ENCODE measurements at places on chromosomes 11 and 22.

DNA sequence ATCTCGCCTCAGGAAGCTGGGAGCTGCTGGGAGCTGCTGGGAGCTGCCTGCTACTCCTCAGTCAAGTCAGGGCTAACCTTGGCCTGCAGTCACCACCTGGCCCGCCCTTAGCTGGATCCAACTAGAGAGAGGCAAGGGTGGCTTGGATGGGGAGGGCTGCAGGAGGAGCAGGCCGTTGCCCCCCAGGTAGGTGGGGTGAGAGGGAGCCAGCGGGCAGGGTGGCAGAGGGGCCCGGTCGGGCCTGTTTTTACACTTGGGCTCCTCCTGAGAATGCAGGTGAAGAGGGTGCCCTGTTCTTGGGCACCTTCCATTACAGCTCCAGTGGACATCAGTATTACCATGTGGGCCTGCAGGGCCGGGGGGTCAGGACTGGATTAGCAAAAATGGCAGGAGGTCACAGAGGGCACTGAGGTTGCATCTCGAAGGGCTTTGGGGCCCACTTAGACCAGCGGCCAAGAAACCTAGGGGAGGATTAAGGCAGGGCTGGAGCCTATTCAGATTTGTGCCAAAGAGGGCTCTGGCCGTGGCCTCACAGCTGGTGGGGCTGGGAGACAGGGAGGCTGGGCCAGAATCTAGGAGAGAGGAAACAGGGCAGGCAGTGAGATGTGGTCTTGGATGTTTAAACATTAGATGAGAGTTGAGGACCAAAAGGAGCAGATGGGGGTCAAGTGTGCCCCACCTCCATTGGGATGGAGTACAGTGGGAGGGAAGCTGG is 60.8 kb upstream of the TTLL12 start:
- DNase-seq: no peak

DNA sequence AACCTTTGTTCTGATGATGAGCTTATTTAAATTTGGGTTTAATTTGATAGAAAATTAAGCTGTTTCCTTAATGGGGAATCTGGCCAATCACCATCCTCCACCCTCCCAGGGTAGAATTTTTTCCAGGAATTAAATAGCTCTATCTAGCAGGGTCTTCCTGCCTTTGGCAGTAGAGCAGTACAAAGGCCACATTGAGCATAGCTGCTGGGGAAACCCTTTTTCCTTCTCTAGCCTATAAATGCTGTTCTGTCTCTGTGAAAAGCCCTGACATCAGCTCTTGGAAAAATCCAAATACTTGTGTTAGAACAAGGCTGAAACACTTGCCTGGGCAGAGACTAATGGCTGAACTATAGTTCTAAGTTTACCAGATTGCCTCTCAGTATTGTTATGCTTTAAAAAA is 55.1 kb downstream of the ARHGEF12 start:
- DNase-seq: no peak

GRCh38 chr11:110526323-110526722 is 96.6 kb downstream of the FDX1 start:
- no peak for DNase-seq

DNA sequence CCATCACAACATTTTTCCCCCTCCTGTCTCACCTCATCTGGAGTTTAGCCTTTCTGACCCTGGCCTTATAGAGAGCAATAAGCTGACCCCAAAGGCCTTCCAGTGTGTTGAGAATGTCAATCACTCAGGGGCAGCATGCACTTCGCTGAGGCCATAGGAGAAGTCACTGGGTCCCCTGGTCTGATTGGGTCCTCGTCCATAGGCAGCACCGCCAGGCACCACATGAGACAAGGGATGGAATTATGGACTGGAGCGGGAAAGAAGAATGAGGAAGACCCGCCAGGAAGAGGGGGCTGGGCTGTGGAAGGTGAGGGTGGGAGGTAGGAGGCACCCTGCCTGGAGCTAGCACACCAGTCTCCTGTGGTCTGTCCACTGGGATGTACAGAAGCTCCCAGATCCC is 72.9 kb downstream of the DSCAML1 start:
- DNase-seq: no peak

DNA sequence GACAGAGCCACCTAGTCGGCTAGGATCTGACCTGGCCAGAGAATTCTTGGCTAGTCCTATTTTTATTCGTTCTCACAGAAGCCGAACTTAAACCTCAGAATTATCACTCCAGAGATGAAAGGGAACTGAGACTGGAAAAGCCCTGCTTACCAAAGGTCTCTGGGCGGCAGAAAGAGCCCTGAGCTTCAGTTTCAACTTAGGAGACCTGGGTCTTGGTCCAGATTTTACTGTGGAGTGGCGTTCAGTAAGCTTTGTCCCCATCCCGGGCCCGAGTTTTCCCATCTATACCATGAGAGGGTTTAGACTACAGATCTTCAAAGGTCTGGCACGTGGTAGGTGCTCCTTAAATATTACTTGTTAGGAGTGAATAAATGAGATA is 516 bp downstream of the NEU3 start:
- peak; percentile 5 for DNase-seq

- no peak for DNase-seq
Observed at GRCh38 chr11:75430714-75431532, 2.1 kb downstream of the KLHL35 start.

GRCh38 chr22:23067023-23067650 is 3.2 kb upstream of the GNAZ start:
- DNase-seq: no peak

- no peak for DNase-seq
Observed at GRCh38 chr11:43521471-43521870, 159.1 kb upstream of the HSD17B12 start.

DNA sequence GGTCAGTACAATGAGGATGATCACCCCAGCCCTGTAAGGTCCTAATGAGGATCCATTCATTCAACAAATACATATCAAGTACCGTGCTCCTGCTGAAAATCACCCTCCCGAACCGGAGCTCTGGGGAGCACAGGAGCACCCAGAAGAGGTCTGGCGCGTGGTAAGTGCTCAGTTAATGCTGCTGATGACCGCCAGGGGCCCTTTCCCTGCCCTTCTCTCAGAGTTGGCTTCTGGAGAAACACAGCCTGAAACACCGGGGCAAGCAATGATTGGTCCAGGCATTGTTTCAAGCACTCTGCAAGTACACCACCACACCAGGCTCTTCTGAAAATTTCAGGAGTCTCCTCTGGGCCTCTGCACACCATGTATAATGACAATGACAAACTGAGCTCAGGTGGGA is 3.8 kb upstream of the CCDC86 start:
- DNase-seq: no peak

- DNase-seq: no peak
Observed at GRCh38 chr11:102577723-102578122, 47.2 kb upstream of the MMP7 start.

DNA sequence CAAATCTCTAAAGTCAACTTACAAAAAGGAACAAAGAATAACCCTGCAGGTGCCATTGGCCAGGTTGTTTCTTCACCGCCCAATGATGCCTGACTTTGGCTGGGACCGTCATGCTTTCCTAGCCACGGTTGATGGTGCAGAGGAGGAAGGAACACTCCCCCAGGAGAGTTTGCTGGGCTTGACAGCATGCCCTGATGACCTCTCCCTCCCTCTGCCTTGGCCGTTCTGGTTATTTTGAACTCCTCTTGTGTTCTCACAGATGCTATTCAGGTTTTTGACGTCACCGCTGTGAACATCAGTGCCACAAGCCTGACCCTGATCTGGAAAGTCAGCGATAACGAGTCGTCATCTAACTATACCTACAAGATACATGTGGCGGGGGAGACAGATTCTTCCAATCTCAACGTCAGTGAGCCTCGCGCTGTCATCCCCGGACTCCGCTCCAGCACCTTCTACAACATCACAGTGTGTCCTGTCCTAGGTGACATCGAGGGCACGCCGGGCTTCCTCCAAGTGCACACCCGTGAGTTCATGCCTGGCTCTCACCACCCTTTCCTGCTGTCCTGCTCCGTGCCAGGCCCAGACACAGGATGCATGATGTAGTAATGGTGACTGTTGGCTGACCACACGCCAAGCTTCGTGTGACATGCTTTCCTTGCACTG is 89.0 kb upstream of the OR4B1 start:
- DNase-seq: no peak

DNA sequence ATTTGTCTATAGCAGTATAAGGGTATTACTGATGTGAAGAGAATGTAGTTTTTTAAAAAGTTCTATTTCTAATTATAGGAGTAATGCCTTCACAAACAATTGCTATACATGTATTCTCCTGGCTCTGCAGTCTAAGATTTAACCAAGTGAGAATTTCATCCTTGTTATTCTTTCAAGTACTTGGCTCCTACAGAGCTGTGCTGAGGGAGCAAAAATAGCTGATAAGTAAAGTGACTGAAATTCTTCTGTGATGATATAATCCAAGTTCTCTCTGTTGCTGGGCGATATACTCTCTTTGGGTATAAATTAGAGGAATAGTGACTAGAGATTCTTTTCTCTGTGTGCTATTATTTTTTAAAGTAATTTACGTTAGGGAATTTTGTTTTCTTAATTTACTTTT is 68.0 kb downstream of the PGR start:
- no peak for DNase-seq

DNA sequence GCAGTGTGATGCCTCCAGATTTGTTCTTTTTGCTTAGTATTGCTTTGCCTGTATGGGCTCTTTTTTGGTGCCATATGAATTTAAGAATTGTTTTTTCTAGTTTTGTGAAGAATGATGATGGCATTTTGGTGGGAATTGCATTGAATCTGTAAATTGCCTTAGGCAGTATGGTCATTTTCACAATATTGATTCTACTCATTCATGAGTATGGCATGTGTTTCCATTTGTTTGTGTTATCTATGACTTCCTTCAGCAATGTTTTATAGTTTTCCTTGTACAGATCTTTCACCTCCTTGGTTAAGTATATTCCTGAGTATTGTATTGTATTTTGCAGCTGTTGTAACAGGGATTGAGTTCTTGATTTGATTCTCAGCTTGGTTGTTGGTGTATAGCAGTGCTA is 18.3 kb upstream of the ZBED5 start:
- no peak for DNase-seq

DNA sequence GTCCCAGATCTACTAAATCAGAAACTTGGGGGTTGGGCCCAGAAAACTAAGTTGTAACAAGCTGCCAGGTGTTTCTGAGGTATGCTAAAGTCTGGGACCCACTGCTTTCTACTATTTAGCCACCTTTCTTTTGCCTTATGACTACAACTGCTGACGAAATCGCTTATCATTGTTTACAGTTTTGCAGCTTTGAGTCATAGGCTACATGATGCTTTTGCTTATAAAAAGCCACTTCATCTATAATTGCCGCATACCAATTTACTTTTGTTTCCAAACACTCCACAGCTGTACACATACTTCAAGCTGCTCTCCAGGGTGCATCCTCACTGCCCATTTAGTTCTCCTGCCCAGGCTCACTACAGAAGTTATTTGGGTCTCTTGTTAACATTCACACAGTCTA is 144.7 kb downstream of the ENTHD1 start:
- DNase-seq: no peak

GRCh38 chr11:12540075-12540680 is 134.0 kb upstream of the TEAD1 start:
- no peak for DNase-seq

DNA sequence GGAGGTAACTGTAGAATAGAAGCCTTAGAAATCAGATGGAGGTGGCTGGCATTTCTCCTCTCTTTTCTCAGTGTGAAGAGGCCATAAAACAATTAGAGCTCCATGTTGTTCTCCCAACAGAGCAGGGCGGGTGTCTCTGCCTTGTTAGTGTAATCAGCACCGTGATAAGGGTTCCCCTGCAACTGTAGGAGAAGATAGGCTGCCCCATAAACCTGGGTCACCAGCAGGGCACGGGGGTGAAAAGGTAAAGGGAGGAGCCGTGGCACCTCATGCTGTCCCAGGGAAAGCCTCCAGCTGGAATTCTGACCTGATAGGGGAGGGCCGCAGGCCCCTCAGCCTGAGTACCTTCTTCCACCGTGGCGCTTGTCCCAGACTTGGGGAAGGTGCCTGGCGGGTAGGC is 68.7 kb downstream of the ISX start:
- DNase-seq: no peak

GRCh38 chr22:24455751-24456426 is 28.5 kb downstream of the ADORA2A start:
- no peak for DNase-seq

GRCh38 chr11:61959114-61959513 is 8.3 kb downstream of the FTH1 start:
- DNase-seq: no peak

- no peak for DNase-seq
Observed at GRCh38 chr11:81359476-81359875, 1374.2 kb downstream of the FAM181B start.

DNA sequence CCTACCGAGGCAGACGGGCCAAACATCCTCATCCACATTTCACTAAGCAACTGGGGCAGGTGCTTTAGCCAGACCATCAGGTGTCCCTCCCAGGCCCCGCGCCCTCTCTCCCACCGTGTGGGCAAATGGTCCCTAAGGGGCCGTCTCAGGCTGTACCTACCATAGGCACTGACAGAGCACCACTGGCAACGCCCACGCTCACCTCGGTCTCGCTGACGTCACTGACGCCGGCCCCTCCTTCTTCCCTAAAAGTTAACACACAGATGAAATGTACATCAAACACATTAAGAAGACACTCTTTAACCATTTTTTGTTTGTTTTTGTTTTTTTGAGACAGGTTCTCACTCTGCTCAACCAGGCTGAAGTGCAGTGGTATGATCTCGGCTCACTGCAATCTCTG is 9.4 kb downstream of the TTLL1 start:
- DNase-seq: no peak

GRCh38 chr11:9821008-9821752 is 157.3 kb downstream of the SWAP70 start:
- no peak for DNase-seq

- no peak for DNase-seq
Observed at GRCh38 chr11:8068605-8069221, 12.3 kb upstream of the TUB start.

DNA sequence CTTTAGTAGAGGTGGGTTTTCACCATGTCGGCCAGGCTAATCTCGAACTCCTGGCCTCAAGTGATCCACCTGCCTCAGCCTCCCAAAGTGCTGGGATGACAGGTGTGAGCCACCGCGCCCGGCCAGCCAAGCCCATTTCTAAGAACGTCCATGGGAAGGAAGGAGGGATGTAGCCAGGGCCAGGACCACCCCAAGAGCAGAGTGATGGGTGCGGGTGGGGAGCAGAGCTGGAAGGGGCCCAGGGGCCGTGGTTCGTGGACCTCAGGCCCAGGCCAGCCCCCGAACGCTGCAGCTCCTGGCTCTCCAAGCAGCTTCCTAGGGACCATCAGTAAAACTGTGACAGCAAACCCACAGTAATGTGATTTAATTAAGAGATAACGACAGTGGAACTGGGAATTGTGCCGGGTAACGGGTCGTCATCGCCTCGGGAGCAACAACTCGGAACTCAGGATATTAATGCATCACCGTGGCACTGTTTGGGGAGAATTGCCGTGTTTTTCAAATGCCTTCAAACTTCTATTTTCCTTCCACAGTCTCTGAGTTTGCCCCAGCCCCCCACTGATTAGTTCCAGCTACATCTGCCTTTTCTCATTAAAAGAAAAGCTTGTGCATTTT is 74.3 kb downstream of the BRD1 start:
- DNase-seq: no peak

GRCh38 chr22:40238425-40239344 is 61.0 kb downstream of the TNRC6B start:
- no peak for DNase-seq

- no peak for DNase-seq
Observed at GRCh38 chr11:103545551-103545950, 436.3 kb downstream of the DYNC2H1 start.

Measured in stimulated activated CD4-positive, alpha-beta T cell treated with anti-CD3 and anti-CD28 coated beads, Interleukin-2, amount 100 ng/mL, for 24 hours (primary cell).